Naive thymus-derived CD8-positive, alpha-beta T cell (primary cell): ENCODE measurements at places on chromosomes 2 and 18.

GRCh38 chr18:29181151-29181901, 1004.4 kb upstream of the CDH2 start:
- DNase-seq, result no peak

GRCh38 chr2:55025627-55026026, 24.6 kb downstream of the RTN4 start:
- DNase-seq, result no peak

- no peak for DNase-seq
These were observed 165.2 kb downstream of the SUCLG1 start for GRCh38 chr2:84293791-84294380.

- DNase-seq, result no peak
These were observed 19.1 kb upstream of the AFTPH start for GRCh38 chr2:64504774-64505720.

DNA sequence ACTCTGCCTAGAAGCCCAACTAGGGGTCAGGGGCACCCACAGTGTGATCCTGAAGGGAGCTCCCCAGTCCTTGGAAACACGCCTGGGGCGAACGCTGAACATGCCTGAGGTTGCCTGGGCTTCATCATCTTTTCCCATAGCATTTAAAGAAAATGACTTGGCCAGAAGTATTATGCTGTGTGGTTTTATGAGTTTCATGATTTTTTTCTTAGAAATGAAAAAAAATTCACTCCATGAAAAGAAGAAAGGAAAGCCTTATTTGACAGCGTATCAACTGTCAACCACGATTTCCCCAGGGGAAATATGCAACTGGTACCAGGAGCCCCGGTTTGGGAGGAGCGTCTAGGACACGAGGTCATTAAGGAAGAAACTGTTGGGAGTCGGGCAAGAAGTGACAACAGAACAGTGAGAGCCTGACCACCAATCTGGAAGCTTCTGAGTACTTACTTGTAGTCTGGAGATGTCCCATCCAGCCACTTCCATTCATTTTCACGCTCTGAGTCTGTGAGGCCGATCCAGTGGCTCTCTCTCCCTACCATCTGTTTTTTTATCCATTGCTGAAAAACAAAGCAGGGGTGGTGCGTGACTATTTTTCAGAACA, 63.5 kb upstream of the THOC1 start:
- no peak for DNase-seq
